ENCODE measurements at places on chromosomes 16 and 17.

DNA sequence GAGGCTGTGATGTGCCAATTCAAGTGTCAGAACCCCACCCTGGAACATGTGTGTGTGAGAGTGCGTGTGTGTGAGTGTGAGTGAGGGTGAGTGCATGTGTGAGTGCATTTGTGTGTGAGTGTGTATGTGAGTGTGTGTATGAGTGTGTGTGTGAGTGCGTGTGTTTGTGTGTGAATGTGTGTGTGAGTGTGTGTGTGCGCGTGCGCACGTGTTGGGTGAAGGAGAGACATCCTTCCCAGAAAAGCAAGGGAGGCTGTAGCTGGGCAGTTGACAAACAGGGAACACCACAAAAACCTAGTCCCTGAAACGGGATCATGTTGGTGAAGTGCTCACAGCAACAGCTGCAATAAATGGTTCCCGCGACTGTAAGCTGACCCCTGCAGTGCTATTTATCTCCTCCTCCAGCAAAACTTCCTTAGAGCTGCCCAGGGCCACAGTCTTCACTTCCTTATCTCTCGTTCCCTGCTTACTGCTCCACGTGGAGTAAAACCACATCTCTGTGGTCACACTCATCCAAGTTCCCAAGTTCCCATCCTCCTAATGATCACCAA is 40.1 kb upstream of the RPL38 start:
- no peak for DNase-seq

DNA sequence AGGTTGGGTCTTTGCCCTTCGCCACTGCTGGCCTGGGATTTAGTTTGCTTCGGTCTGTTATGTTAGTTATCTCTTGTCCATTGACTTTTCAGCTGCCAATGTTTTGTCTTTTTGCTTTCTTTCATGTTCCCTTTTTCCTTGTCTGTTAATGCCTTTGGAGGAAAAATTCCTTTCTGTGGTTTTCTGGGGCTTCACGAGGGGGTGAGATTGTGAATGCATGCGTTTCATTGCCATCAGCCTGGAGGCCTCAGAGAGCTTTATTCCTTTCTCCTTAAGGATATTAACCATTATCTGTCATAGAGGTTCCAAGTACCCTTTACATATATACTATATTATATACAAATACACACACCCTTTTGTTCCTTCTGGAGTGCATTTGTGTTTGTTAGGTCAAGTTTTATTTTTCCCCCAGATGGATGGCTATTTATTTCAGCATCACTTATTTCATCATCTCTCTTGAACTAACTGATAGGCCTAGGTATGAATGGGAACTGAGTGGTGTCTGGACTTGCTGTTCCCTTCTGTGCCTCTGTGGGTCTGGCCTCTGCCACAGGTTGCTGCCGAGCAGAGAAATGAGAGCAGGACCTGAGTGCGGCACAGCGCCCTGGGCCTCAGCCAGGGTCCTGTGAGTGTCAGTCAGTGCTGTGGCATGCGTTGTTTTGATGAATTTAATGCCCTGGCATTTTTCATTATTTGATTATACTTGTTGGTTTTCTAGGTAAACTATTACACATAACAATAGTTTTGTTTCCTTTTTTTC is 193.4 kb downstream of the LGALS9B start:
- DNase-seq = no peak

- no peak for DNase-seq
These were observed 52.5 kb downstream of the NFAT5 start for GRCh38 chr16:69618307-69618706.

- no peak for DNase-seq
These were observed 216.0 kb downstream of the C16orf78 start for GRCh38 chr16:49589544-49590031.

DNA sequence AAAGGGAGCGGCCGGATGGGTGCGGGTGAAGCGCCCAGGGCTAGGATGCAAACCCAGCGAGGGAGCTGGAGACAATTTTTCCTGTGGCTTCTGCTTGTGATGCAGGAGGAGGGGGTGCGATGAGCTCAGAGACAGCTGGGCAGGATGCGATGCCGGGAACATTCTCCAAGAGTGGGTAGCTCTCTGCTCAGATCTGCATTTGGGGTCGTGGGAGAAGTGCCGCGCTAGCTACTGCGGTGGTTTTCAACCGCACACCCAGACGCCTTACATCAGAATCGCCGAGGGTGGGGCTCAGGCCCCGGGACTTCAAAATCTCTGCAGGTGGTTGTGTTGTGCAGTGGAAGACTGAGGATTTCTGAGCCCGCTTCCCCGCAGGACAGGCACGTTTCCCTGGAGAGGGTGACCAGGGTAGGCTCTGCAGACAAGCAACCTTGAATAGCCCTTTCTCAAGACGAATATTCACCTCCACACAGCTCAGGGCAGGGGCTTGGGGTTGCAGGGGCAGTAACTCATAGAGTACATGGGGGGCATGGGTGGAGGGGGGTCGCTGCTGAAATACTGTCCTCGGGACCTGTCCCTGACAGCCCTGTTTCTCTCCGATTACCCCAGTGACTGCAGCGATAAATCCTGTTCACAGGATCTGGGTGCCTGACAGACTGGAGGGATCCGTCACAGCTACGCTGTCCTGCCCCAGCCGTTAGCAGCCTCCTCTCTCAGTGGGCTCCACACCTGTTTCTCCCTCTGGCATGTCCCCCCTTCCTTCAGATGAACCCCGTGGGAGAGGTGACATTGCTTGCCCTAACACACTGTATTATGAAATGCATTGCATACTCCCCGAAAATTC is 63.3 kb downstream of the HAPSTR1 start:
- no peak for DNase-seq

GRCh38 chr16:47323241-47323640 is 137.6 kb downstream of the ITFG1 start:
- DNase-seq = no peak

- DNase-seq = no peak
These were observed 69.5 kb upstream of the CIBAR2 start for GRCh38 chr16:85181739-85182129.

- DNase-seq = no peak
These were observed 6.6 kb downstream of the ANKFN1 start for GRCh38 chr17:56159826-56160380.

- DNase-seq = no peak
These were observed 82.1 kb downstream of the CCT6B start for GRCh38 chr17:34879146-34879545.

- no peak for DNase-seq
These were observed 30.8 kb upstream of the CRISPLD2 start for GRCh38 chr16:84788920-84789391.

GRCh38 chr16:79100447-79100846 is 500.1 kb downstream of the MAF start:
- DNase-seq = no peak

DNA sequence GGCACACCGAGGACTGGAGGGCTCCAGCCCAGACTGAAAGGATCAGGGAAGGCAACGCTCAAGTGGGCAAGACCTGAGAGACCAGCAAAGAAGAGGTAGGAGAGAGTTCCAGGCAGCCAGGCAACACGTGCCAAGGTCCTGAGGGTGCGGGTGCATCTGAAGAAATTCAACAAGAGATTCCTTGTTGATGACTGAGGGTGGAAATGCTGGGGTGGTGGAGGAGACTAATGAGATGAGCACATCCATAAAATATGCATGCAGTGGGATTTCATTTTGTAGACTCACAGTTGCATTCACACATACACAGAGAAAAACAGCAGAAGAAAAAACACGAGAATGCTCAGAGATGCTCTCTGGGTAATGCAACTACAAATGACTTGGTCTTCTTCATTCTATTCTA is 154.8 kb upstream of the FOXF1 start:
- DNase-seq = no peak

DNA sequence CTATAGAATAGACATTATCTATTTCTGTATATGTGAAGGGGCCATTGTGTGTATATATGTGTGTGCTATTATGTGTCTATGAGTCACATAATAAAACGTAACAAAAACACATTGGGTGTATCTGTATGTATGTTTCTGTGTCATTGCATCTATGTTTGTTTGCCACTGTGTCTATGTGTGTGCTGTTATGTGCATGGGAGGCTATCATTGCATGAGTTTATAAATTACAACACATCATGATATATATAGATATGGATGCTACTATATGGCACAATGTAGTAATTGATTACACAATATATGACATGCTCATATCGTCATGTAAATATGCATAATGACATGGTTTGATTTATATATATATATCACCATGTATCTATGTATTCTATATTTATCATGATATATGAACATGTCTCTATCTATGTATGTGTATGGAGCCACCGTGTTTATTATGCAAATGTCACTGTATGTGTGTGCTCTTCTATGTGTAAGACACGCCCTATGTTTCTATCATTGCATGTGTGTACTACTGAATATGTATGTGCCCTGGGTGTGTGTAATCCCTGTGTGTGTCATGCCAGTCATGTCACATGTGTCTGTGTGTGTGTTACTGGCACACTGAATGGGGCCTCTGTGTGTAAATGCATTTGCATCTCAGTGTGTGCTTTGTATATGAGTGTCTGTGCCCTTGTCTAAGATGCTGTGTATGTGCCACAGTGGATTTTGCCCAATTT is 1.4 kb upstream of the TSPOAP1 start:
- no peak for DNase-seq

DNA sequence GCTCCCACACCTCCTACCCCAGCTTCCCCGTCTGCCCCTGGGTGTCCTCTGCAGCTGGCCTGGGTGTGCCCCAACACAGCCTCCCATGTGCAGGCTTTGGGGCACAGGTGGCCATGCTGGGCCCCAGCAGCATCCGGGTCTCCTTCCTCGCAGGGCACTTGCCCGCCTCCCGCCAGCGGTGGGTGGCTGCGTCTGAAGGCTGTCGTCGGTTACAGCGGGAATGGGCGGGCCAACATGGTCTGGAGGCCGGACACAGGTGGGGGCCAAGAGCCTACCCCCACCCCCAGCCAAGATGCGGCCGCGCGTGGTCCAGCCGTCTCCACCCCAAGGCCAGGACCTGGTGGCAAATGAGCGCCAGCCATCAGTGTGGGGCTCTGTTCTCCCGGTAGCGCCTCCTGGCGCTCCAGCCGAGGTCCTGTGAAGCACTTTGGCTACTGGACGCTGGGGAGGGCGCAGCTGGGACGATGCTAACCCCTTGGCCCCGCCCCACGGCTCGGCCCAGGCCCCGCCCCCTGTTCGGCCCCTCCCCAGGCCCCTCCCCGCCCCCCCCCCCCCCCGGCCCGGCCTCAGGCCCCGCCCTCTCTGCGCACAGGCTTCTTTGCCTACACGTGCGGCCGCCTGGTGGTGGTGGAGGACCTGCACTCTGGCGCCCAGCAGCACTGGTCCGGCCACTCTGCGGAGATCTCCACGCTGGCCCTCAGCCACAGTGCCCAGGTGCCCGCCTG is 7.3 kb upstream of the RHOT2 start:
- DNase-seq = peak; percentile 96

GRCh38 chr16:84247331-84247730 is 7.5 kb upstream of the KCNG4 start:
- no peak for DNase-seq

- DNase-seq = peak; percentile 36
These were observed 6.3 kb downstream of the ESRP2 start for GRCh38 chr16:68229431-68230175.
